Effector memory CD4-positive, alpha-beta T cell (primary cell): ENCODE measurements at places on chromosomes 3 and 15.

- H3K4me3 ChIP-seq = no peak overlapping the region
- H3K36me3 ChIP-seq = no peaks in the 10 kb centered on the region
- H3K27ac ChIP-seq = no peak overlapping the region
- no peak for DNase-seq
Observed at GRCh38 chr15:88586401-88587162, 34.6 kb upstream of the AEN start.

- DNase-seq = no peak
- no peaks in the 10 kb centered on the region for H3K36me3 ChIP-seq
- H3K27me3 ChIP-seq = peaks cover 4% of the 10 kb centered on the region
- H3K4me3 ChIP-seq = no peak overlapping the region
Observed at GRCh38 chr15:80399508-80399907, 4.7 kb upstream of the ARNT2 start.

DNA sequence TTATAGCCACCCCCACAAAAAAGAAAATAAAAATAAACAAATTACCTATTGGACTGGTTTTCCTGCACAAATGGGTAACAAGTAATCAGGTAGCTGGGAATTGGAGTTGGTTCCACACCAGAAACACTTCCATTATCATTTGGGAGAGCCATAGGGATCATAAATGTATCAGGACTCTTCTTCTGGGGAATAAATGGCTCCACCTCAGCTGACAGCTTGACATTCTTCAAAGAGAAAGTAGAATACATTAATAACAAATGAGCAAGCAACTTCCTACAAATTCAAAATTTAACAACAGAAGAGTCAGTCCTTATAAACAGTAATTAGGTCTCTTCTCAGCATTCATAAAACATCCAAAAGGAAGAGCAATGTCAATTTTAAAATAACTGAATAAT, 8.7 kb downstream of the SECISBP2L start:
- DNase-seq = no peak
- H3K4me1 ChIP-seq = peaks cover 3% of the 10 kb centered on the region
- peaks cover 14% of the 10 kb centered on the region for H3K36me3 ChIP-seq

DNA sequence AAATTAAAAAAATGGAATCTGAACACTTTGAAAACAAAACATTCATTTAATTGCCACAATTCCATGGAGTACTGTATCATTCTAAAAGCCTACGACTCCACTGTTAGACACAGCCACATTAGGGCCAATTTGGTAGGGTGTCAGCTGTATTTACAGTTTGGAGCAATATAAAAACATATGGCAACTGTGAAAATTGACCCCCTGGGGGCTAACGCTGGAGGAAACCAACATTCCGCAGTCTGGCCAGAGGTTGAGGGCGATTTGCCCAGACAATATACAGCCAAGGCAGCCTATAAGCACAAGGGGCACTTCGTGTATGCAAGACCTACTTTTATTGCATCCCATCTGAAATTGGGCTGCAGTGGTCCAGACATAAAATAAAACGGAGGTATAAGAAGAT, 476.5 kb upstream of the WNT5A start:
- H3K27me3 ChIP-seq = no peaks in the 10 kb centered on the region
- H3K4me1 ChIP-seq = no peaks in the 10 kb centered on the region
- H3K27ac ChIP-seq = no peak overlapping the region
- no peaks in the 10 kb centered on the region for H3K36me3 ChIP-seq
- no peak overlapping the region for H3K4me3 ChIP-seq

DNA sequence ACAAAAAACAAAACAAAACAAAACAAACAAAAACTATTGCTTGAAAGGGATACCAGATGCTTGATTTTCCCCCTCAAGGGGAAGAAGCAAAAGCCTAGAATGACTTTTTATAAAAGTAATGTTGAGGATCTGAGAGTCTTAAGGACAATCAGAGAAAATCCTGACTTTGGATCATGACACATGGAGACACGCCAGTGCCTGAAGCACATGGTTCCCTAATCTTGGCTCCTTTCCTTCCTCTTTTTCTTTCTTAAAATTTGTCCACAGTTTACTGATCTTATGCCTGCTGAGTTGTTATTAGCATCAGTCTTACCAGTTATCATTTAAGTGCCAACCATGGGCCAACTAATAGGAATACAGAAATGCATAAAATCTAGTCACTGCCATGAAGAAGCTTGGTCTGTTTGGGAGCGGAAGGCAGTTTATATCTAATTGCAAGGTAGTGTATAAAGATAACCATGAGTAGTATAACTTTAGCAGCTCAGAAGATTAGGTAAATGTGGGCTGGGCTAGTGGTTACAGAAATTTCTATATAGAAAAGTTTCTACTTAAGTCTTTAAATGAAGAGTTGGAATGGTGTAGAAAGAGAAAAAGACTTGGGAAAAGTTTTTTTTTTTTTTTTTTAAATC, 6.9 kb downstream of the GLCE start:
- H3K27ac ChIP-seq = no peak overlapping the region
- DNase-seq = no peak
- no peaks in the 10 kb centered on the region for H3K4me1 ChIP-seq
- H3K4me3 ChIP-seq = no peak overlapping the region
- H3K27me3 ChIP-seq = no peaks in the 10 kb centered on the region

DNA sequence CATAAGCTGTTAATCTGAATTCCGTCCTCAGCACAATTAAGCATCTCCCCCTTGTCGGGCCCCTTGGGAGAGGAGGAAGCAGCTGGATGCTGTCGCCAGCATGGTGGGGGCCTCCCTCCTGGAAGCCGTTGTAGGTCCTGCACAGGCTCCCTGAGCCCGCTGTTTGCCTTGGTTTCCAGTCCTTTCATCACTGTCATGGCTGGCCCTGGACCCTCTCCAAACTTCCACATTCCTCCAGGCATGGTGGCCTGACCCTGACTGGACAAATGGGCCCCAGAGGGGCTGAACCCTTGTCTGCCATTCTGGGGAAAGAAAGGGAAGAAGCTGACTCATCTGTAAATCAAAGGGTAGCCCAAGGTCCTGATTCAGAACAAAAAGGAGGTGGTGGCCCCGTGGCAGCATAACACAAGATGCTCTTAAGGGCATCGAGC, 300.5 kb upstream of the LRRFIP2 start:
- H3K27me3 ChIP-seq = no peaks in the 10 kb centered on the region
- H3K4me3 ChIP-seq = no peak overlapping the region
- H3K4me1 ChIP-seq = no peaks in the 10 kb centered on the region
- H3K36me3 ChIP-seq = no peaks in the 10 kb centered on the region
- no peak overlapping the region for H3K27ac ChIP-seq
- no peak for DNase-seq

DNA sequence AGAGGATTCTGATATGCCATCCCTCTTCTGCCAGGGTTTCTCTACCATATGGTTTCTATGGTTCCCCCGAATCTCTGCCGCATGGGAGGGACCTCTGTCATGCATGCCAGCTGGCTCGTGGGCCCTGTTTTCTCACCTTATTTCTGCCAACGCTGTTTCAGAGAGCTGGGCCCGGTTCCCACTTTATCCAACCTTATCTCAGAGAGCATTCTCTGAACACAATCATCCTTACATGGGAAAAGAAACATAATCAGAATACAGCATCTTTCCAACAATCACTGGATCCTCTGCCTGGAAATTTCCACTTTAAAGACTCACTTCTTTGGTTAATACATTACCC, 234.5 kb upstream of the ZBTB20 start:
- no peak overlapping the region for H3K27ac ChIP-seq
- H3K4me3 ChIP-seq = no peak overlapping the region
- no peaks in the 10 kb centered on the region for H3K36me3 ChIP-seq
- DNase-seq = no peak

DNA sequence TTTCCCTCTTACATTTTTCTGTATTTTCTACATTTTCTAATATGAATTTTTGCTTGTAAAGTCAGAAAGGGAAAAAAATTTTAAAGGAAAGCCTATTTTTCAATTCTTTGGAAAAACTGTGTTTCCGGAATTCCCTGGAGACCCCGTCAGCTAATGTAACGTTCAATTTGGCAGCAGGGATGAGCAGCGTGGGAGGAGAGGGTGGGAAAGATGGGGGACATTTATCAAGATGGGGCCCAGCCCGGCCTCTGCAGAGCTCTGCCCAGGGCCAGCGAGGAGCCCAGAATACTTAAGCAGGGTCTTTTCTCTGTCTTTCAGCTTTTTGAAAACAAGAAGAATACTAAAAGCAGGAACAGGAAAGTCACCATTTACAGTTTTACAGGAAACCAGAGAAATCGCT, 129.0 kb downstream of the LRRK1 start:
- no peak overlapping the region for H3K27ac ChIP-seq
- no peaks in the 10 kb centered on the region for H3K4me1 ChIP-seq
- H3K27me3 ChIP-seq = no peaks in the 10 kb centered on the region
- DNase-seq = no peak
- H3K4me3 ChIP-seq = no peak overlapping the region

DNA sequence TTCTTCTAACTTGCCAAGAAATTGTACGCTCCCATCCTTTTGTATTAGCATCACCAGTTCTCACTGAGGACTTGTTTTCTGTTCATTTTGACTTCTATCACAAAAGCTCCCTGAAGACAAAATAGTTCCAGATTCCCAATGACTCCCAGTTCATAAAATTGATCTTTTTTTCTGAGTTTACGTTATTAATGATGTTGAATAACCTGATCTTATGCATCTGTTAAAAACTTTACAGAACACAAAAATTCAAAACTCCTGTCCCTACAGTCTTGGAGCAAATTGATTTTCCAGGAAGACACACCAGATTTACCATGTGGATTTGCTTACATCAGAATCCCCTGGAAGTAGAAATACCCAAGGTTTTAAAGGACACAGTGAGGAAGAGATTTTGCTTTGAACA, 8.3 kb upstream of the KCNMB2 start:
- no peak overlapping the region for H3K4me3 ChIP-seq
- no peaks in the 10 kb centered on the region for H3K4me1 ChIP-seq
- no peak for DNase-seq

DNA sequence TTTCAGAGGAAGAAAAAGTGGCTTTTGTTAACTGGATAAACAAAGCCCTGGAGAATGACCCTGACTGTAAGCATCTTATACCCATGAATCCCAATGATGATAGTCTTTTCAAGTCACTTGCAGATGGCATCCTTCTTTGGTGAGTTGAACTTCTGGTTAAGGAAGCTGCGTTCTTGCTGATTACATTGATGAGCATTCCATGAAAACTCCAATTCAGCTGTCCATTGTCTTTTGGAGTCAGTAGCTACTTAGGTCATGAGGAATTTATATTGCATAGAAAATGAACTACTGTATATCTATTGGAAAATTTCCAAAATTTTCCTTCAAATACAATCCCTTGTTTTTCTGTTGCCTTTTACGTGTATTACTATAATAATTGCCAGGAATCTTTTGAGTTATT, 47.7 kb upstream of the TRPC1 start:
- H3K36me3 ChIP-seq = no peaks in the 10 kb centered on the region
- no peak for DNase-seq
- H3K4me3 ChIP-seq = no peak overlapping the region
- no peaks in the 10 kb centered on the region for H3K4me1 ChIP-seq
- H3K27ac ChIP-seq = no peak overlapping the region

GRCh38 chr15:62453981-62454380, 288.9 kb upstream of the C2CD4B start:
- no peaks in the 10 kb centered on the region for H3K4me1 ChIP-seq
- no peak overlapping the region for H3K27ac ChIP-seq
- H3K36me3 ChIP-seq = no peaks in the 10 kb centered on the region
- no peak for DNase-seq
- no peaks in the 10 kb centered on the region for H3K27me3 ChIP-seq
- H3K4me3 ChIP-seq = no peak overlapping the region

DNA sequence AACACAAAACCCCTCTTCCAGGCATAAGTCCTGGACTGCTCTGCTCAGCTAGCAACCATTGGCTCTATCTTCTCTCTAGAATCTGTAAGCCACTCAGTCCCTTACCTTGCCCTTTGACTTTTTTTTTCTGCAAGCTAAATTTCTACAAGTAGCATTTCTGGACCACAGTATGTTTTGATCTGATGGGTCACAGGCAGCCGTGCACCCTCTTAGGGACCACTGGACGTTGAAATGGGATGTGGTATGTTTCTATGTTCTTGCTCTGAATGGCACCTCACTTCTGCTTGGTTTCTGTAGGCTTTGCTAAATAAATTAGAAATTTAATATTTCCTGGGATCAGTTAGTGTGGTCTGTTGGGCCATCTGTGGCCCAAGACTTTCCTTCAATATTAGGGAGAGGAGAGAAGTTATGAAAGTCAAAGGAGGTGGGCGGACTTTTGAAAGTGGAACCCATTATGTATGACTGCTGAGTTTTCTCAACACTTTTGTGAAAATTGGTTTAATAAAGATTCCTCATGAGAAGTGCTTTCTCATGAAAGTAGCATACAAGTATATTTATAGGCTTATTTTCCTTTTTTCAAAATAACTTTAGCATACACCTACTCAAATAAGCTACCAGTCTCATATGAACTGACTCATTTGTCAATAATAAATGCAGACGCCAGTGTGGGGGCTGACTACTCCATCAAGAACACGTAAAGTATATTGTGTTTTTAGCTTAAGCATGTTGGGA, 18.4 kb upstream of the TIPARP start:
- no peak for DNase-seq
- no peaks in the 10 kb centered on the region for H3K27me3 ChIP-seq
- no peaks in the 10 kb centered on the region for H3K4me1 ChIP-seq
- no peak overlapping the region for H3K4me3 ChIP-seq

- H3K36me3 ChIP-seq = no peaks in the 10 kb centered on the region
- H3K27me3 ChIP-seq = no peaks in the 10 kb centered on the region
- DNase-seq = no peak
- H3K4me1 ChIP-seq = no peaks in the 10 kb centered on the region
- no peak overlapping the region for H3K4me3 ChIP-seq
Observed at GRCh38 chr3:149509526-149509925, 35.0 kb downstream of the TM4SF4 start.

DNA sequence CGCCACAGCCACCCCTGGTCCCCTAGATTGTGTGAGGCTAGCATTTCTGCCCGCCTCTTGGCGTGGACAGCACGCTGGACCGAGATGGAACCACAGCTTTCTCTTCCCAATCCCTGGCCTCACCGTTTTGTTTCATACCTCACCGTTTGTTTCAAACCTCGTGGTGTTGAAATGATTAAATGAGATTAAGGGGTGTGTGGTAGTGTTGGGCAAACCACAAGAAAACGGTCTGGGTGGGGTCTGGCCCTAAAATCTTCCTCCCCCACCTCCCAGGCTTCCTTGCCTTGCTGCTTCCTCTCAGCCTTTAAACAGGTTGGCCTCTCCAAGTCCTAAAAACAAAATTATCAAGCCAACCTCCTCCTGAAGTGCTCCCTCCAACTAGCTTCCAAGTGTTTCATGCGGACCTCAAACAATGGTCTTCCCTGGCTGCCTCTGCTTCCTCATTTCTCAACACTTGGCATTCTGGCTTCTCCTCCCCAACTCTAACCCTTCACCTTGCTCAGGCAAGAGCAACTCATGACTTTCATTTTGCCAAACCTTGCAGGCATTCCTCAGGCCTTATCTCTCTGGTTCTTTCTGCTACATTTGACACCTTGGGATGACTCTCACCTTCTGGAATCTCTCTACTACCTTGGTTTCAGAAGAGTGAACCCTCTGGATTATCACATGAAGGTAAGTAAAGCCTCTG, 1.4 kb upstream of the ATP13A3 start:
- H3K36me3 ChIP-seq = no peaks in the 10 kb centered on the region
- H3K4me1 ChIP-seq = peaks cover 4% of the 10 kb centered on the region
- H3K27ac ChIP-seq = peak overlapping the region; percentile 66
- DNase-seq = no peak
- H3K27me3 ChIP-seq = no peaks in the 10 kb centered on the region
- peak overlapping the region; percentile 77 for H3K4me3 ChIP-seq
